A549 treated with CpdA at 1 μM for 4 hours (cell line): ENCODE measurements at places on chromosomes 16 and 17. TPM values are rescaled to one million over a fixed set of nuclear protein-coding genes. Genes with fewer than 3 reads are reported as not detected.

The GGT6 gene
- not detected in 5 replicates for total RNA-seq

The SPNS2 gene
- 7.3 to 13.9 TPM (median 10.7 TPM) in 5 replicates for total RNA-seq

The KRTAP3-1 gene
- not detected in 5 replicates for total RNA-seq

The SPECC1 gene
- total RNA-seq: 47.6 to 63.9 TPM (median 49.1 TPM) in 5 replicates

The PNMT gene
- not detected in 5 replicates for total RNA-seq

The ETV4 gene
- 46.0 to 51.3 TPM (median 49.7 TPM) in 5 replicates for total RNA-seq

The SLFN12L gene
- total RNA-seq: 0.02 to 0.26 TPM in 2 of 5 replicates, not detected in the others

The CCNF gene
- total RNA-seq: 20.1 to 24.7 TPM (median 22.5 TPM) in 5 replicates

The GSG1L gene
- not detected in 5 replicates for total RNA-seq

The HS3ST2 gene
- not detected in 5 replicates for total RNA-seq

The SOST gene
- total RNA-seq: 0.05 TPM in 1 of 5 replicates, not detected in the others

The NPIPA1 gene
- total RNA-seq: 42.4 to 51.1 TPM (median 47.7 TPM) in 5 replicates

The CHMP1A gene
- 88.9 to 113 TPM (median 92.5 TPM) in 5 replicates for total RNA-seq

The AATK gene
- total RNA-seq: 0.23 to 0.52 TPM (median 0.43 TPM) in 5 replicates

The GCGR gene
- 0.22 to 0.65 TPM (median 0.28 TPM) in 5 replicates for total RNA-seq

The TMIGD1 gene
- total RNA-seq: not detected in 5 replicates

The SLC22A31 gene
- total RNA-seq: 1.1 to 1.8 TPM (median 1.3 TPM) in 5 replicates

The SDR42E2 gene
- not detected in 5 replicates for total RNA-seq

The HSPB9 gene
- not detected in 5 replicates for total RNA-seq

The CYGB gene
- 1.1 to 1.9 TPM (median 1.2 TPM) in 5 replicates for total RNA-seq

The MEAK7 gene
- 47.1 to 60.5 TPM (median 52.1 TPM) in 5 replicates for total RNA-seq

The SDK2 gene
- 0.32 to 0.50 TPM (median 0.35 TPM) in 5 replicates for total RNA-seq

The KRTAP16-1 gene
- not detected in 5 replicates for total RNA-seq

The DHX8 gene
- 41.4 to 46.7 TPM (median 44.4 TPM) in 5 replicates for total RNA-seq

The TPSB2 gene
- total RNA-seq: not detected in 5 replicates

The IRX3 gene
- 3.2 to 4.8 TPM (median 4.4 TPM) in 5 replicates for total RNA-seq

The EVPLL gene
- total RNA-seq: not detected in 5 replicates

The FOXF1 gene
- not detected in 5 replicates for total RNA-seq
